ENCODE measurements at places on chromosomes 6 and 20.

GRCh38 chr6:17297271-17298080, 16.3 kb downstream of the RBM24 start:
- no peak for DNase-seq

DNA sequence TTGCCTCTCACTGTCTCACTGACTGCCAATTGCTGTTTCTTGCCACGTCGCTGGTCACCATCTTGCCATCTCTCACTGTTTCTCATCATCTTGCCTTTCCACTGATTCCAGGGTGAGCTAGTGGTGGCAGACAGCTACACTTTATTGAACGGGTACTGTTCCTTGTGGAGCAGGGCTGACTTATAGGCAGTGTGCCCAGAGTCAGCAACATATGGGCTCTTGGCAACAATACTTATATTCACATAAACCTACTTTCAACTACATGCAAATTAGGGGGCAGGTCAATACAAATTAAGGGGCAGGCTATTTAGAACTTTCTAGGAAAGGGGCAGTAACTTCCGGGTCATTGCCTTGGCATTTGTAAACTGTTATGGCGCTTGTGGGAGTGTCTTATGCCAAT, 186.2 kb upstream of the SYNDIG1 start:
- no peak for DNase-seq

DNA sequence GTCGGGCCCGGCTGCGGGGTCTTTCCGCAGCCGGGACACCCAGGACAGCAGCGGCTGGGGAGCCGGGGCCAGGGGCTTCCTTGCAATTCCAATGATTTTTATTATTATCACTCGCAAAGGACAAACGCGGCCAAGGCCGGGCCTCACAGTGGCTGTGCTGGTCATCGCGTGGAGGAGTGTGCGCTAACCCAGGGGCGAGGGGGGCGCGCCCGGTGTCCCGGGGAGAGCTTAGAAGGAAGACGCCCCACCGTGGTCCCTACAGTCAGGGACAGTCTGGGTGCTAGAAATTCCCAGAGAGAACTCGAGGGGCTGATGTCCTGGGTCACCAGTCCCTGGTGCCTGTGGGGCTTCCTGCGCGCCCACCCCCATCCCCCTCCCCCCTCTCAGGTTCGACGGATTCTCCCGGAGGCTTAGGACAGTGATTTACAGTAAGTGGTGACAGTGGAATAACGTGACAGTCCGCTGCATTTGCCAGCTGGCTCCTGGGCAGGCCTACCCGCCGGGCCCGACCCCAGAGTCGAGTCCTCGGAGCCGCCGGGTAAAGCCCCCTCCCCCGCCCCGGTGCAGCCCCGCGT, 9.5 kb downstream of the FOXC1 start:
- DNase-seq, result no peak

- DNase-seq, result no peak
Measured at GRCh38 chr6:27755768-27756167, 156.4 kb downstream of the OR2B2 start.

DNA sequence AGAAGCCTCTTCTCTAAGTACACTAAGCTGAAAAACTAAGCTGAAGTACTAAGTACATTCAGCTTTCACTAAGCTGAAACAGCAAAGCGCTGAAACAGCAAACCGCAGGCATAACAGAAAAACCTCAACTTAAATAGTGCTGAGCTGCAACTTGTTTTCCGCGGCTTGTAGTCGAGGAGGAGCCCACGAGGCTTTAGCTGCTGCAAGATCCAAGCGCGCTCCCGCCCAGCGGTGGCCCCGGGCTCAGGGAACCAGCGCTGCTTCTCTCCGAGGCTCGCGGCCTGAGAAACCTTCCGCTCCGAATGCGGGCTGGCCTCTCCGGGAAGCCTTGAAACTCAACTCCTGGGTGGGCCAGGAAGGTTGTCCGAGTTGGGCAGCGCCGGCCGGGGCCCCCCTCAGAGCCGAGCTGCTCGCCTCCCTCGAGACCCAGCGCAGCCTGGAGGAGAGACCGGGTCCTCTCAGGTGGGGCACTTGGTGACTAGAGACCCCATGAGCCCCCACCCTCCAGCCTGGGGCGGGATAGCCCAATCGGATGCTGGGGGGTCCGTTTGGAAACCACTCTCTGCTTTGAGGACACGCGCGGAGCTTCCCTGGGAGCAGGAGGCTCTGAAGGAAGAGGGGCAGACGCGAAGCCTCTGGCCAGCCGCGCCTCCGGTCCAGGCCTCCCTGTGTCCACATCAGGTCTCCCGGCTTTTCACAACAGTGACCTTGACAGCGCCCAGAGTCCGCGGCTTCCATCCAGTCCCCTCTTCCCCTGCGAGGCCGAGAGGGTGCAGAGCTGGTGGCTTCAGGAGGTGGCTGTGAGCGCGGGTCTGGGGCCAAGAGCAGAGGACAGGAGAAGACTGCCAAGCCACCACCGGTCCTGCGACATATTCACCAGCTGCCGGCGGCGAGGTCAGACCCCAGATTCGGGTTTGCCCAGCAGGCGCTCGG, 38.1 kb upstream of the HLA-E start:
- no peak for DNase-seq

Measured in glomerular endothelial cell (primary cell).